Activated CD8-positive, alpha-beta memory T cell treated with anti-CD3 and anti-CD28 coated beads for 1 hour (primary cell): ENCODE measurements at places on chromosomes 11 and 22.
A peak's percentile ranks its signal among the peaks of the same experiment; 100 is the strongest.

GRCh38 chr11:83265331-83265730, 20.8 kb downstream of the CCDC90B start:
- no peak for DNase-seq

GRCh38 chr22:36021606-36022153, 6.9 kb downstream of the RBFOX2 start:
- DNase-seq: no peak

DNA sequence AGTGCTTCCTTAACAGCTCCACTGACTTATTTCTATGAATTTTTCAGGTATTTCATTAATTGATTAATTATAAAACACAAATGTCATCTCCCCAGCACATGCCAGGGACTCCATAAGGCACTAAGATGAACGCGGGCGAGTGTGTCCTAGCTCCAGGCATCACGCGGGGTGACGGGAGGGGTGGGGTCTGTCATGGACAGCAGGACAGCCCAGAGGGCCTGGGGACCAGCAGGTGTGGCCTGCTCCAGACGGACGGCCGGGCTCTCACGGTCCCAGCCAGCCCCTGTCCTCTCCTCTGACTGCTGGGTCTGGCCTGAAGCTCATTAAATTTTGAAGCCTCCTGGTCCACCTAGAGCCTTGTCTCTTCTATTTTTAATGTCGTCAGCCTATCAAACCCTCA, 531.1 kb downstream of the BRD1 start:
- DNase-seq: no peak

DNA sequence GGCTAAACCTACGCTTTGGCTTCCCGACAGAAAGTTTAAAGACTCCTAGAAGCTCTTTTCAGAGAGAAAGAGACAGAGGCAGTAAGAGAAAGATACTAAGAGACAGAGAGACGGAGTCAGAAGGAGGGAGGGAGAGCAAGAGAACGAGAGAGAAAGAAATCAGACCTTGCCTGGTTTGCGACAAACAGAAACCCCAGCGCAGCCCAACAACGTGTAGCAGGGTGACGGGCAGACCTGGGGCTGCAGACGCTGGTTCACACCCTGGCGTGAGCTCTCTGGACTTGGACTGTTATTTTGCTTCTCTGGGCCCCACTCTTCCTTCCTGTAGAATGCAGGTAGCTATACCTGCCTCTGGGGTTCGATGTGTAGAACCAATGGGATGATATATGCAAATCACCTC, 244.4 kb upstream of the SYN3 start:
- no peak for DNase-seq

DNA sequence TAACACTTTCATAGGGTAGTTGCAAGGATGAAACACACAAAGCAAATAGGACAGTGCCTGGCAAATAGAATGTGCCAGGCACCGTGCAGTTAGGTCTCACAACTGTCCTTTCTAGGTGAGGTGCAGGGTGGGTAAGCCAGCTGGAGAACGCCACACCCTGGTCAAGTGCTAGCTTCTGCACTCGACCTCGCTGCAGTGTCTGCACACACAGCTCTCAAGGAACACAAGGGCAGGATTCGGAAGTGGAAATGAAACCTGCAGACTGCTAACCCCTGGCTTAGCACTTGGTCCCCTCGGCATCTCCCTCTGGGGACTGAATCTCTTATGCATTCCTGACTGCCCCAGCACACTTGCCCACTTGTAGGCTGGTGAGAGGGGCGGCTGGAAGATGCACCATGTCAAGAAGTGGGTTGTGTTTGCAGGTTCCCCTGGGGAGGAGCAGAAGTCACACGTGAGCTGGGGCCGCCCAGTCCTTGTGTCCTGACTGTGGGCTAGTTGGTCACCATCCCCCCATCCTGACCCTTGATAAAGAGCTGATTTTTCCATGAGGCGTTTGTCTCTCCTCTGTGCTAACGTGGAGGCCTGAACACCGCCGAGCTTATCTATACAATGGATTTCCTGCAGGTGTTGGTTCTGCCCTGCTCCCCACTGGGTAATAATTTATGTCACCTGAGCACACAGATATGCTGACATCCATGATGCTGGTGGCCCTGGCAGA, 89.0 kb downstream of the MICAL2 start:
- DNase-seq: no peak

GRCh38 chr22:49929994-49930575, 11.7 kb downstream of the CRELD2 start:
- DNase-seq: no peak

- DNase-seq: peak; percentile 36
These were observed 1.5 kb upstream of the WNT11 start for GRCh38 chr11:76207642-76208401.

DNA sequence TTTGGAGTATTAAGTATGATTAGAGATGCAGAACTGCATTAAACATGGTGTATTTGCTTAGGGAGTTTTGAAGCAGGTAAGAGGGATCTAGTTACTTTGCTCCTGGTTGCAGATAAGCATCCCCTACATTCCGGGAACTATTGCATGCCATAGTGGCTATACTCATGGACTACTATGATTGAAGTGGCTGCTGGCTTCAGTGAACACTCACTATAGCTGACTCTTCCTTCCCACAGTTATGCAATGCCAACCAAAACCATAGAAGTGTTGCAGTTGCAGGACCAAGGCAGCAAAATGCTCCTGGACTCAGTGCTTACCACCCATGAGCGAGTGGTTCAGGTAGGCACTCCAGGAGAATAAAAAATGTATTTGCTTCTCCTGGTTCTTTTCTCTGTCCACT, 17.0 kb downstream of the COA4 start:
- DNase-seq: no peak

GRCh38 chr11:58776891-58777710, 45.4 kb upstream of the GLYAT start:
- DNase-seq: no peak

DNA sequence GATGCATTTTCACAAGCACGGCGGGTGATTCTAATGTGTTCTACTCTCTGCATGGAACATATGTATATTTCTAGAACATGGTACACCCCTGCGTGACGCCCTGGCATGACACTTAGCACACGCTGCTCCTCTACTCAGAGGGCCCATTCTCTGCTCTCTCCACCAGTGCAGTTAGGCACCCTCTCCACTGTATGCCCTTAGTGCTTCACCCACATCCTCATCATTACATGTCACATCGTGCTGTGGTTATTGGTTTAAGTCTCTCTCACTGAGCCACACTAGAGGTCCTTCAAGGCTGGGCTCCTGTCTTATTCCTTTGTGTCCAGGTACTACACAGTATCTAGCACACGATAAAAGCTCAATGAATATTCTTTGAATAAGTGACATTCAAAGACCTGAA, 16.7 kb downstream of the TMPRSS13 start:
- DNase-seq: no peak

DNA sequence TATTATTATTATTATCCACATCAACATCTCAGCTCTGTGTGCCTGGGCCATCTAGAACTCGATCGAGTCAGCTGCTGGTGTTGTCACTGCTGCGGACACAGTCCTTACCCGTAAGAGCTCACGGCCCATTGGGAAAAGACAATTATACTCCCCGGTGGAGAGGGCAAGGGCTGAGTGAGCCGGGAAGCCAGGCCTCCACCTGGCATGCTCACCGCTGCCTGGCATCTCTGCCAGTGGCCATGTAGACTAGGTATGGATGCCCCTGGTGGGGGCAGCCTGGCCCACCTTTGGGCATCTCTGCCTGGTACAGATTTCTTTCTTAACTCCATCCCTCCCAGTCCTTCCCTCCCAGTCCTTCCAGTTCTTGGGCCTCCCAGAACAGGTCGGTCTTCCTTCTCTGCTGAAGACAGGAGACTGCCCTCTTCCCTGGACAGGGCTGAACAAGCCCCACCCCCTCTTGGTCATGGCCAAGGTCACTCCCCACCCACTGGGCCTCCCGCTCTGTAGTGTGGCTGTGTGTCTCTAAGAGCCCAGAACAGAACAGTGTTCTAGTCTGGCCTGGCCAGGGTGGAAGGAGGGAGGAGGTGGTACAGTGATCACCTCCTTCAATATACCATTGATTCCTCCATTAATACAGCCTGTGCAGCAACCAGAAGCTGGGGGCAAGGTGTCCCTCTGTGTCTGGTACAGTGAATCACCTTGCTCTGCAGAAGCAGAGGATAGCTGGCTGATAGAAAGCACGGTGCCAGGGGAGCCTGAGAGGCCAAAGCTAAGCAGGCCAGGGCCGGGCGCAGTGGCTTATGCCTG, 57.7 kb downstream of the FLRT1 start:
- DNase-seq: no peak

DNA sequence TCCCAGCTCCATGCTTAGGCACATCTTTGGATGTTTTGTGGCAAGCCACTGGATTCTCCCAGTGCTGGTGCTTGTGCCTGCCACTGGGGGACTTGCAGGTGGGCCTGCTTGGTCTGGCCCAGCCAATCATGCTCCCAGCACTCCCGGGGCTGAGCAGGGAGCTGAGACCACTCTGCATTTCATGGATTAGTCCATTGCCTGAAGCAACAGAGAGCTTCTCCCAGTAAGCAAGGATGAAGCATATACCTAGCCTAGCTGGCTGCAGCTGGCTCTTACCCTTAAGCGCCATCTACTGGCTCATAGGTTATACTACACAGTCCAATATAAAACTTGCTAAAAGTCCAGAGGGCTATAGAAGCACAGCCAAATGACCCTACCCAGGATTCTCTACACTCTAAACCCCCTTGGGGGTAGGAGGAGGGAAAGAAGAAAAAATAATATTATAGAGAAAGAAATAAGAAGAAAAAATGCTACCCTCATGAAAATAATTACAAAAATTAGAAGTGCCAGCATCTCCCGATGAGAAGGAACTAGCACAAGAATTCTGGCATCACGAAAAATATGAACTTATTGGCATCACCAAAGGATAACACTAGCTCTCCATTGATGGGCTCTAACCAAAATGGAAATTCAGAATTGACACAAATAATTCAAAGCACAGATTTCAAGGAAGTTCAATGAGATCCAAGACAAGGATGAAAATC, 275.3 kb downstream of the C11orf87 start:
- no peak for DNase-seq

DNA sequence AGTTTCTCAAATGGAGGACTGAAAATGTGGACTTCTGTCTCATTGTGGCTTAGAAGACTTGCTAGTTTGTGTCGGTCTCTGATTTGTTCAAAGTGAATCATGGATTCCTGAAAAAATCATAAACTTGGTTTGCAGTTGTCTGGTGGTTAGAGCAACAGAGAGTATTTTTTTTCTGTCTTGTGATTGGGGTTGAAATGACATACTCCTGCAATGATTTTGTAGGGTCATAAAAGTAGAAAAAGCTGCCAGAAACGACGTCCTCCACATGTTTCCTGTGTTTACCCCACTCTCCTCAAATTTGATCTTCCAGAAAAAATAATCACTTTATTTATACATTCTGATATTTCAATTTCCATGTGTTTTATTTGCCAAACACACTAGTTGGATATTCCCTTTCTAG, 219.2 kb upstream of the PGR start:
- DNase-seq: no peak
